MG63 (cell line): ENCODE measurements at places on chromosomes 2 and 18. TPM values are rescaled to one million over a fixed set of nuclear protein-coding genes. Genes with fewer than 3 reads are reported as not detected.

LYPD6 gene
- 0.94 and 1.4 TPM in 2 replicates for total RNA-seq

DNA sequence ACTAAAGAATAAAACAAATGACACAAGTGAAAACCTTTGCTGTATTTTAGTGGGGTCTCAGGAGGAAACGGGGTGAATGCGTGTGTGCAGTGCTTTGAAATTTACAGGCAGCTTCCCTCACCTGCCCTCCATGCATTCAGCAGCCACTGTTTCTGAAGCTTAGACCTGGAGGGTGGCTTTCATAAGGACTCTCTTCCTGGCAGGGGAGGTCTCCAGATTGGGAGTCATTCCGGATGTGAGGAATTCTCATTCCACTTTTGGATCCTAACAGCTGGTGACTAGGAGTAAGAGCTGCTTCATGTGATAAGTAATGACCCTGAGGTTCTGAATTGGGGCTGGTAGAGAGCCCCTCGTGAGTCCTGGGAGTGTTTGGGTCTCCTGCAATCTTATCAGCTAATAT lies 192.5 kb downstream of the SH3BP4 start:
- DNase-seq, result no peak

DNA sequence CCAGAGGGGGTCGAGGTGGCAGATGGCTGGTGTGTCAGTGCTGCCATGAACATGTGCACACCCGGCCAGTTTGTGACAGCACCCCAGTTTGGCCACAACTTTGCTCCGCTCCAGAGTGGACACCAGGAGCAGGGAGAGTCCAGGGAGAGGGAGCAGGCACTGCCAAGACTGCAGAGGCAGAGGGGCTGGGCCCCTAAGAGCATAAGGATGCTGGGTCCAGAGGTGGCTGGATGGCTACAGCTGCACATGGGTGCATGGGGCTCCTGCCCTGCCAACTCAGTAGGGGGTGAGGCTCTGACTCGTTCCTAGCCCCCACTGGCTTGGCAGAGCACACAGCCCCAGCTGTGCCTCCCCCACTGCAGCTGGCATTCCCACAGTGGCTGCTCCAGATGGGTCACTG lies 999.2 kb upstream of the CRIM1 start:
- DNase-seq, result no peak

- DNase-seq, result no peak
Observed at GRCh38 chr2:41706286-41706685, 341.5 kb upstream of the PKDCC start.

DNA sequence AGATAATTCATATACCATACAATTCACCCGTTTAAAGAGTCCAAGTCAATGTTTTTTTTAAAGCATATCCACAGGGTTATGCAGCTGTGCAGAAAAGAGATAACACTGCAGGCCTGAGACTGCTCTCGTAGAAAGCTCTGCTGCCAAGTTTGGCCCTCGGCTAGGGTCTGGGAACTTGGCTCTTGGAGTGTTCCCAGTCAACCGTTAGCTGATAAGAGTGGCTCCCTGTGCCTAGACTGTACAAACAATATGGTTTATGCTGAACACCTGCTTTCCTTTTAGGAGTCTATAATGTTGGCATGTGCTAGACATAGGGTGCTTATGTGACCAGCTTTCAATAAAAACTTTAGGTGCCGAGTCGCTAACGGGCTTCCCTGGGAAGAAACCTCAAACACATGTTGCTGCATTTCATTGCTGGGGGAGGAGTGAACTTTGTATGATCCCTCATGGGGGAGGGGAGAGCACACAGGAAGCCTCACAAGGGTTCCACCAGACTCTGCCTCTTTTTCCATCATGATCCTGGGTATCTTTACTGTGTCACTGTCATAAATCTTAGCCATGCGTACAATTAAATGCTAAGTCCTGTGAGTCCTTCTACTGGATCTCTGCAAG lies 34.7 kb downstream of the RFX8 start:
- DNase-seq, result no peak

- no peak for DNase-seq
Observed at GRCh38 chr2:99960790-99961189, 181.6 kb downstream of the AFF3 start.

GRCh38 chr18:361100-361732 lies 93.4 kb upstream of the THOC1 start:
- DNase-seq, result no peak
